ENCODE measurements at places on chromosomes 5 and 9.

DNA sequence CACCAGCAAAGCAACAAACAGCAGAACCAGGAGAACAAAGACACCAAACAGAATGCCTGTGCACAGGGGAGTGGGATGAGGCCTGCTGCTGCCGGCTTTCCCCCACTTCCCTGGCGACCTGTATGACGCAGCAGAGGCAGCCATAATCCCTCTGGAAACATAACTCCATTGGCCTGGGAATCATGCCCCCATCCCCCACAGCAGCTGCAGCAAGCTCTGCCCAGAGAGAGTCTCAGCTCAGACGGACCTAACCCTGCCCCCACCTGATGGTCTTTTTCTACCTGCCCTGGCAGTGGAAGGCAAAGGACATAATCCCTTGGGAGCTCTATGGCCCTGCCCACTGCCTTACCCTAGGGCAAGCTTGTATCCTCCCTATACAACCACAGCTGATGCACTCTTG is 81.8 kb upstream of the FANCC start:
- no peak for DNase-seq

- no peak for DNase-seq
Observed at GRCh38 chr5:72115296-72115695, 8.0 kb downstream of the MAP1B start.

DNA sequence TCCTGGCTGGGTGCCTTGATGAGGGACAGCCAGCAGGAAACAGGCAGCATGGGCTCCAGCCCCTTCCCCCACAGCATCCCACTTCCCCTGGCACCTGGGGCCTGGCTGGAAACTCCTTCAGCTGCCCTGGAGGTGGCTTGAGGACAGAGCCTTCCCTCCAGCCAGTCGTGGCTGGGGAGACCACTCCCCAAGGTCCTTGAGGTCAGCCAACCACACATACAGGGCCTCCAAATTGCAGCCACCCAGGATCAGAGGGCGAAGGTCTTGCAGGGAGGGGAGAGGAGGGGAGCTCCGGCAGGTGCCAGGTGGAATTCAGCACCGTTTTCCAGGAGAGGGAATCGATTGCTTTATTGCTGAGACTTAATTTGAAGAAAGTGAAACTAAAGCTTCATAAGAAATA is 280.4 kb downstream of the PBX3 start:
- DNase-seq = no peak

GRCh38 chr5:149203921-149204441 is 62.7 kb downstream of the ABLIM3 start:
- DNase-seq = no peak

GRCh38 chr9:137313326-137313936 is 11.4 kb upstream of the NRARP start:
- no peak for DNase-seq

- DNase-seq = no peak
Observed at GRCh38 chr5:123174916-123175481, 86.0 kb downstream of the PRDM6 start.

- no peak for DNase-seq
Observed at GRCh38 chr5:72268753-72269410, 51.2 kb downstream of the MRPS27 start.

DNA sequence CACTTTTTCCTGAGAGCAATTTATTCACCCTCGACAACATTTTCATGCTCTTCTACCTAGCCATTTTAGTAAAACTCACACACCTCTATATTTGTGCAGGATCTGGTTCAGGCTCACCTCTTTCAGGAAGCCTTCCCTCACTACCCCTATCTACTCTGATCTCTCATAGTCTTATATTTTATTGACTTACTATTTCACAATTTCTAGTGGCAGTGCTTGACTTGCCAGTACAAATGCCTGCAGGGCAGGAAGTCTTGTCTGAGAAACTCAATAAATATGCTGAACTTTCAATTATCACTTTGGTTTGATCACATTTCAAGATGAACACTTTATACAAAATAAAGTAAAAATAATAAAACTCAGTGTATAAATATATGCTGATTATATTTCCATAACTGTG is 226.8 kb downstream of the CETN3 start:
- DNase-seq = no peak

GRCh38 chr5:20678814-20679298 is 690.9 kb upstream of the CDH18 start:
- DNase-seq = peak; percentile 56

DNA sequence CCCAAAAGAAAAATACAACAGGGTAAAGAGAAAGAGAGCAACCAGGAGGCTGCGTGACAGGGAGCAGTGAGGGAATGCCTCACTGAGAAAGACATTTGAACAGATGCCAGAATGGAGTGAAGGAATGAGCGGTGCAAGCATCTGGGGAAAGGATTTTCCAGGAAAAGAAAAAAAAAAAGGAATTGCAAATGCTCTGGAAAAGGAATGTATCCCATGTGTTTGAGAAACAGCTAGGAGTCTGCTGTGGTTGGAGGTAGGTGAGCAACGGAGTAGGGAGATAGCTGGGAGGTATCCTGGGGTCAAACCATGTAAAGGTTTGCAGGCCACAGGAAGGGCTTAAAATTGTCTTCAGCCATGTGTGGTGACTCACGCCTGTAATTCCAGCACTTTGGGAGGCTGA is 23.6 kb upstream of the CEMIP2 start:
- no peak for DNase-seq

- no peak for DNase-seq
Observed at GRCh38 chr5:66637994-66638393, 41.8 kb downstream of the MAST4 start.

- DNase-seq = no peak
Observed at GRCh38 chr9:78493166-78493742, 196.3 kb downstream of the PSAT1 start.

- no peak for DNase-seq
Observed at GRCh38 chr5:151020304-151021110, at the start of gene GPX3. Gene GPX3, plus strand, starts transcription at chr5:151020591. Its CDS starts 64 bp downstream, at chr5:151020655.

- no peak for DNase-seq
Observed at GRCh38 chr5:169344629-169345028, 43.7 kb upstream of the SLIT3 start.

DNA sequence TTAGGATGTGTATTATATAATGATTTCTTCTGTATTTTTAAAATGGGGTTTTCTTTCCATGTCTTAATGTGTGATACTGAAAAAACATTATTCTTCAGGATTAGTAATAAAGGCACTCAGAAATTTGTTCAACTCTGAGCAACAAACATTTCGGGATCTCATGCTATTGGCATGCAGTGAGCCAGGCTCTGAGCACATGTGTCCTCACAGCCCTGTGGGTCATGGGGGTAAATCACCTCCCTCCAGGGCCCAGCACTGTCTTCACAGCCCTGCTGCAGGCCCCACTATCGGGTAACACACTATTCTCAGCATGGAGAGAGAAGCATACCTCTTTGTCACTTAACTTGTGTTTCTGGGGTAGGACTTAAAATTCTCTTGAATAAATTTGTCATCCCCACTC is 14.0 kb downstream of the TMEM174 start:
- DNase-seq = no peak

GRCh38 chr9:130640681-130641080 is 23.7 kb upstream of the PRDM12 start:
- no peak for DNase-seq

- DNase-seq = no peak
Observed at GRCh38 chr5:107769519-107769918, 98.8 kb upstream of the EFNA5 start.

GRCh38 chr9:131385296-131385695 is 8.6 kb upstream of the PRRC2B start:
- DNase-seq = no peak

GRCh38 chr9:115261656-115262081 is 143.7 kb upstream of the TNC start:
- no peak for DNase-seq

DNA sequence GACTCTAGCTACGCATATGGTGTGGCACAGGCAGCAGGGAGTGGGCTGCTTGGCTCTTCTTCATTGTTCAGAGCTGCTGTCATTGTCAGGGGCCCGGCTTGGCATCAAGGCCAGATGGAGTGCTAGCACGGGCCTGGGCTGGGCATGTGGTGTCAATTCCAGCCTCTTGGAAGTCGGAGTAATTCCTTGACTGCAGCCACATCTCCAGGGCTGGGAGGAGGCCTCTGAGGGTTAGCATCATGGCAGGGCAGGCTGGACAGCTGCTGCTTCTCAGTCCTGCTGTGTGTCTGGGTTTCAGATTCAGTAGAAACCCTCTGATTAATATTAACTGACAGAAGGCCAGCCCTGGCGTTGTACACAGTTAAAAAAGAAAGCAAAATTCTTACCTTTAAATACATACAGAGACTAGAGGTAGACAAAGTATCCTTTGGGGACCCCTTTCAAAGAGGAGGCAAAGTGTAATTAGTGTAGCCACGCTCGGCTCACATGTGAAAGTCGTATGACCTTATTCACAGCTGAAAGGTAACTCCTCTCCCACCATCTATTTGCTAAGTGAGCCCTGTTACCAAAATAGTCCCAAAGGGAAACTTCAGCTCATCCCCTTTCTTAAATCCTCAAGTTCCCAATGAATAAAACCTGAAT is 126.4 kb downstream of the DOCK2 start:
- no peak for DNase-seq

- no peak for DNase-seq
Observed at GRCh38 chr9:106632621-106633020, 230.3 kb upstream of the ZNF462 start.

DNA sequence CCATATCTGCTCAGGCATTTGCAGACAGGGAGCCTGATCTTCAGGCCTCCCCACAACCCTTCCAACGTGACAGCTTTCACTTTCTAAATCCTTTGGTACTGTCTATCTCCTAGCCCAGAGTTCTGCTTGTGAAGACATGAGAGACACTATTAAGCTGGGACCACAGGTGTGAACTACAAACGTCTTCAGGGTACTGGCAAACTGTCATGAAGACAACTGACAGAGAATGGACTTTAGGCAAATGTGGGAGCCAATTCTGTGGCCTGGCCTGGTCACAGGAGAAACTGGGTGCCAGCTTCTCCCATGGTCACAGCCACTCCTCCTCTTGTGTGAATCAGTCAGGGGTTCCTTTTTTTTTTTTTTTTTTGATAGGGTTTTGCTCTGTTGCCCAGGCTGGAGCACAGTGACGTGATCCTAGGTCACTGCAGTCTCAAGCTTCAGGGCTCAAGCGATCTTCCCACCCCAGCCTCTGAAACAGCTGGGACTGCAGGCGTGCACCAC is 10.4 kb downstream of the TRIM14 start:
- no peak for DNase-seq

DNA sequence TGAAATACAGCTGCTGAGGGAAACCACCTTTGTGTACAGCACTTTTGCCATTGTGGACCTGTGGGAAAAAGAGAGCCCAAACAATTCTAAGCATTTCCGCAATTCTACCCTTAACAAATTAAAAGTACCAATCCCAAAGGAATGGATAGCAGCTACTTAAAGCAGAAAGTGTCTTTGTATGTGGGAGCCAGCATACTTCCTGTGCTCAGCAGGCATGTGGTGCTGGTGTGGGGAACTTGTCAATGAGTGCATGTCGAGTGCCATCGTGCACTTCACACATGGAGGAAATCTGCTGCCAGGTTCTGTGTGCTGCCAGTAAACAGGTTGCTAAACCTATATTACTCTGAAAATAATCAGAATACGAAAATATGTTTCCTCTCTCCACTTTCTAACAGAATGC is 399.0 kb downstream of the LRRC70 start:
- no peak for DNase-seq

GRCh38 chr9:136646827-136647711 is 15.6 kb upstream of the EGFL7 start:
- DNase-seq = no peak

DNA sequence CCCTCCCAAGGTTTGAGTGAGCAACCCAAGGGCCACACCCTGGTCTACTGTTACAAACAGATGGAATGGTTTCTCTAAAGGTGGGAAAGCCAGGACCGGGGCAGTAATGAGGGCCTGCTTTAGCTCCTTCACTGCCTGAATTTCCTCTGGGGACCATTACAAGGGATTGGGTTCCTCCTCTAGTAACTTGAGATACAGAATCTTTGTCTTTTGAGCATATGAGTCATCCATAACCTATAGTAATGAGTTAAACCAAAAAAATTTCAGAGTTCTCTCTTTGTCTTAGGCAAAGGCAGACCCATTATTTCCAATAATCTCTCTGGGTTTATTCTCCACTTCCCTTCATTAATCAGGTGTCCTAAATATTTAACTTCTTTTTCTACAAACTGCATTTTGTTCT is 618.8 kb downstream of the HINT1 start:
- DNase-seq = no peak

GRCh38 chr5:124628721-124629596 is 117.5 kb downstream of the ZNF608 start:
- DNase-seq = no peak

DNA sequence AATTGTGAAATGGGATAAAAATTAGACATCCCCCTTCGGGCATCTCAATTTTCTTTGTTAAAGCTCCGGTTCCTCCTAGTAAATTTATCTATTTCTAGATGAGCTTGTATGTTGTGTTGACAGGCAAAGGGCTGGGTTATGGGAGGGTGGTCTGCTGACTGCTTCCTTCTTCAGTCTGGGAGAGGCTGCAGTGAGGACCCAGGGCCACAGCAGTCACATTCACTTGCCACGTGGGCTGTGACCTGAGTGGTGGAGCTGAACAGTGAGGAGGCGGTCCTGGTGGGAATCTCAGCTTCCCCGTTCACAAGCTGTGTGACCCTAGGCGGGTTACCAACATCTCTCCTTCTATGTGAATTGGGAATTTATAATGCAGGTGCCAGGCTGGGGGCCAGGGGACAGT is 57.5 kb upstream of the RXRA start:
- no peak for DNase-seq

DNA sequence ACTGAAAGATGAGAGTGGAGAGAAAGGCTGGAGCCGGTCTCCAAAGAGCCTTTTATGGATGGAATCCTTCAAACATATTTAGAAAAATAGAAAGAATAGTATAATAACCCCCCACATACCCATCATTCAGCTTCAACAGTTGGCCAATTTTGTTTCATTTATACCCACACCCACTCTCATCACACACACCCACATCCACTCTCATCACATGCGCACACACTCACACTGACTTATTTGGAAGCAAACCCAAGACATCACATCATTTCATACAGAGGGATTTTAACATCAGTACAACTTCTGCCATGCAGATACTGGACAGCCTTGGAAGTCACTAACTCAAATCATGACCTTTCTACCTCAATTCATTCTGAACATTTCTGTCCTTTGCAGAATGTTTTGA is 72.8 kb upstream of the CPLX2 start:
- DNase-seq = no peak

DNA sequence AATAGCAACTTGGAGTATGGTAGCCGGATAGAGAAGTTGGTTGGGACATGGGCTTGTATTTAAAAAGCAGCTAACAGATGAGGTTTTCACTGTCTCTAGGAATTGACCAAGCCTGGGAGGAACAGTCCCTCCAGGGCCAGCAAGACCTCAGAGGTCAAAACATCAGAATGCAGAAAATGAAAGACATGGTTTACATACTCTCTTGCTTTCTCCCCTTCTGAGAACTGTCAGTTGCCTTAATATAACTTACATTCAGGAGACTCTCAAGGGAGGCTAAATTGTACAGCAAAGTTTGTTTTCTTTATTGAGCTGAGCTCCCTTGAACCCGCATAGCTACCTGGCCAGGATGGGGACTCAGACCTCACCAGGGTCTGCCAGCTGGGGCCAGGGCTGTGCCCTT is 179.3 kb downstream of the GAS1 start:
- no peak for DNase-seq
